Brain microvascular endothelial cell (primary cell): ENCODE measurements at places on chromosomes 4 and X.

- no peak for DNase-seq
Observed at GRCh38 chrX:18676470-18676869, 4.6 kb upstream of the RS1 start.

- DNase-seq, result no peak
Observed at GRCh38 chrX:100928660-100929613, at the start of gene XKRX. Gene XKRX, minus strand, starts transcription at chrX:100928917. Its CDS starts 613 bp downstream, at chrX:100928304.

- no peak for DNase-seq
Observed at GRCh38 chrX:38548508-38548907, 12.8 kb upstream of the TSPAN7 start.

- DNase-seq, result no peak
Observed at GRCh38 chr4:81814987-81815541, 343.4 kb upstream of the RASGEF1B start.

GRCh38 chrX:47182106-47182700 lies 11.4 kb upstream of the UBA1 start:
- DNase-seq, result no peak

- DNase-seq, result peak; percentile 7
Observed at GRCh38 chr4:55854129-55854528, 681 bp downstream of the EXOC1 start.

DNA sequence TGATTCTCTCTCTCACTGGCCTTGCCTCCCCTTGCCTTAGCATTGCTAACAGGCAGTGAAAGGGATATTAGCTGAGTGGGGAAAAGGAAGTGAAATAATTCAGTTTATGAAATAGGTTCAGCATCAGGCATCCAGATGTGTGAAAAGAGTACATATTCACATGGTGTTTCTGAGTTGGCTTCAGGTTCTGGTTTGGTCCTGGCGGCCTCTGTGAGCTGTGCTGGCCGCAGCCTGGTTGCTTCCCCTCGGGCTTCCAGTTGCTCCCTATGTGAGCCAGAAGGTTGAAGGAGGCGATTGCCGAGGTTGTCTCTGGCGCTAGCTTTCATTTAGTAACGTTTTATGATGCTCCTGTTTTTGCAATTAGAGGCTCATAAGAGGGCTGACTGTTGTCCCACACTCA lies 99.1 kb upstream of the TLR2 start:
- DNase-seq, result no peak

DNA sequence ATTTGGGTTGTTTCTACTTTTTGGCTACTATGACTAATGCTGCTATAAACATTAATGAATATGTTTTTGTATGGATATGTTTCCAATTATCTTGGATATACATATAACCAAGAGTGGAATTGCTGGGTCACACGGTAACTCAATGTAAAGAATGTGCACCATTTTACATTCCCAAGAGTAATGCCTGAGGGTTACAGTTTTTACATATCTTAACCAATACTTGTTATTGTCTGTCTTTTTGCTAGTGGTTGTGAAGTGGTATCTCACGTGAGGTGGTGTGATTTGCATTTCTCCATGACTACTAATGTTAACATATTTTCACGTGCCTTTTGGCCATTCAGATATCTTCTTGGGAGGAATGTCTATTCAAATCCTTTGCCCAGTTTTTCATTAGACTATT lies 200.3 kb upstream of the MAB21L2 start:
- peak; percentile 46 for DNase-seq

DNA sequence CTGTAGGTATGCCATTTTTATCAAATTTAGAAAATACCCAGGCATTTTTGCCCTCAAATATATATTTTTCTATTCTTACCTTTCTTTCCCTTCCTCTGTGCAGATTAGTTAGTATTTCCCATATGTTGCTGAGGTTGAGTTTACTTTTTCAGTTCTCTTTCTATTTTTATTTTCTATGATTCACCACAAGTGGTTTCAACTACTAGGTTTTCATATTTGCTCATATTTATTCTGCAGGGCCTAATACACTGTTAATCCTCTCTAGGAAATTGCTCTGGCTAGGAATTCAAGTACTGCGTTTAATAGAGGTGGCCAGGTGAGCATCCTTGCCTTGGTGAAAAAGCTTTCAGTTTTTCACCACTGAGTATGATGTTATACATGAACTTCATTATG lies 1535.3 kb upstream of the PCDH10 start:
- DNase-seq, result no peak

DNA sequence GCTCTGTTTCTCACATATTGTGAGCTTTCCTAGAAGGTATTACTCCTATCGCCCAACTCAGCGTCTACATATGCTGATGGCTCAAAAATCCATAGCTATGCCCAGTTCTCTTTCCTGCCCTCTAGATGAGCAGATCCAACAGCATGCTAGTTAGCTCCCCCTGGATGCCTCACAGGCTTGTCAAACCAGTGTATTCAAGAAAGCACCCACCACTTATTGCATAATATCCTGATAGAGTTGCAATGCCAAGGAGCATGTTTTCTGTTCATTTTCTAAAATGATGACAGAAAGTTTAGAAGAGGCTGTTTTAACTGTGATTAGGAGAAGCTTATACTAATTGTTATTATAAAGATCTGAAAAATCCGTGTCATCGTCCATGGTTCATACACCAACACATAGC lies 1.9 kb upstream of the PACRGL start:
- DNase-seq, result no peak

GRCh38 chr4:117957571-117957970 lies 76.7 kb upstream of the NDST3 start:
- no peak for DNase-seq

DNA sequence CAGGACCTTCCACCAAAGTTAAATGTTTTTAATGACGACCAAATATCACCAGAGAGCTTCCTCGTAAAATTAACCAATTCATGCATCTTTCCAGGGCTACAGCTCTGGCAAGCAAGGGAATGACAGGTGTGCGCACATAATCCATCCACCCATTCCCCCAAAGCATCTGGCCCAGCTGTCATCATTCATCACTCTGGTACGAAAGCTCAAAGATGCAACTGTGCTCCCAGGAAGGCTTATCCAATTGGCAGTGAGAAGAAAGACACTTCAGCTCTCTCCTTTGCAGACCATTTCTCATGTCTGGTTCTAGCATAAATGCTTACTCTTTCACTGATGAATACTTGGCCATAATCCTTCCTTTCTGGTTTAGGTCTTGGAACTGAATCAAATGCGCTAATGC lies 139.2 kb downstream of the NSUN7 start:
- no peak for DNase-seq

DNA sequence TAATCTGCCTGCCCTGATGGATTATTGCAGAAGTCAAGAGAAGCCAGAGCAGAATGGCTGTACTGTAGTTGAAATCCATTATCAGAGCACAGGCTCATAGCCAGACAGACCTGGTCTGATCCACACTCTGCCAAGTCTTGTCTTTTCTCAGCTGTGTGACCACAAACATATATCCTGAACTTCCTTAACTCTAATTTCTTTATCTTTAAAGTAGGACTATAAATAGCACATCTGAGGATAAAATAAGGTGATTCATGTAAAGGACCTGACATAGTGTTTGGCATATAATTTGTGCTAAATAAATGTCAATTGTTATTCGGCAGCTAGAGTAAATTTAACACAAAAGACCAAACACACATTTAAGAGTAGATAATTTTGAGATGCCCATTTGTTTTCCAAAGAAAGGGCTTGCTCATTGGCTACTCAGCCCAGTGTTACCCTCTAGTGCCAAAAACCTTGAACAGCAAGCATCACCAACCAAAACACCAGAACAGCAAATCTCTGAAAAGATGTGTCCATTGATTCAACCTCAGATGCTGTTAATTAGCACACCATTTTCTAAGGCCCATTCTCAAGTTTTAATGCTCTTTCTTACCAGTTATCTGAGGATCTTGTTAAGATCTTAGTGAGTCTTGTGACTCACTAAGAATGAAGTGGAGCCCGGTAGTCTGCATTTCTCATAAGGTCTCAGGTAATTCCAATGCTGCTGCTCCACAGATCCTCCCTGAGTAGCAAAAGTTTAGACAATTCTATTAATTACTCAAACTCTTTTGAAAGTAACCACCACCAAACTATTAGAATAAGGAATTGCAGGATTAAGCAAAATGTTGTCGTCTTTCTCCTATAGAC lies 108.8 kb downstream of the HHIP start:
- DNase-seq, result peak; percentile 54

- DNase-seq, result peak; percentile 57
Observed at GRCh38 chrX:111041018-111041462, 55.0 kb upstream of the PAK3 start.

- no peak for DNase-seq
Observed at GRCh38 chr4:28682847-28683246, 1822.2 kb downstream of the STIM2 start.

DNA sequence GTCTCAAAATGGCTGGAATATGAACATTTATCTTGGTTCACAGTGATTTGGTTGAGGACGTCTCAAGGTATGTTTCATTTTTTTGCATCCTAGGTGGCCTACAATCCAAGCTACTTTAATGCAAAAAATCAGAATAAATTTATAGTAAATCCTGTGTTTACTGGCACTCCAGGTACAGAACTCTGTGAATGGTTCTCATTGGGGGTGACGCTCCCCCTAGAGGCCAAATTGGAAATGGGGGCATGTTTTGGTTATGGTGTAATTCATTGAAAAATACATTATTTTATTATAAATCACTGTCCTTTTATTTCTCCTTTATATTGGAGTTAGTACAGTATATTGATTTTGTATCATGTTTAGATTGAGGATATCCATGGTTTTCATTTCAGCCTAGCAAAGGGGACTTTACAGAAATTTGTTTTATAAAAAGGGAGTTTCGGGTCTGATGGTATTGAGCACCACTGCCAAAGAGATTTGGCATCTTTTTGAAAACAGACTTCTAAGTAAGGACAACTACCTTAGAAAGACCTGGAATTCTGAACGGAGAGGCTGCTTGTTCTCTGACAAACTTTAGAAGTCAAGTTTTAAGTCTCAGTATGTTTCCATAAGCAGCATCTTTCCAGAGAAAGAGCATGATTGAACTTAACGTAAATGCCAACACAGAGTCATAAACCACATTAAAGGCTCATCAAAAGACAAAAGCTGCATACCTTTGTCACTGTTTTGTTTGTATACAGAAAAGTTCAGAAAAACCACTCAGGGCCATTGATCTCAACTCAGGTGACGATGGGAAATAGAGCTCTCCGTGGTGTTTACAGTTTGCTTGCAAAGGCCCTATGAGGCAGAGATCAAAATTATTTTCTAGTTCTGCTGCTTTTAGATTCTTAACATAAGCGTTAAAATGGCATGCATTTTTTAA lies 19.4 kb downstream of the MTM1 start:
- peak; percentile 4 for DNase-seq

DNA sequence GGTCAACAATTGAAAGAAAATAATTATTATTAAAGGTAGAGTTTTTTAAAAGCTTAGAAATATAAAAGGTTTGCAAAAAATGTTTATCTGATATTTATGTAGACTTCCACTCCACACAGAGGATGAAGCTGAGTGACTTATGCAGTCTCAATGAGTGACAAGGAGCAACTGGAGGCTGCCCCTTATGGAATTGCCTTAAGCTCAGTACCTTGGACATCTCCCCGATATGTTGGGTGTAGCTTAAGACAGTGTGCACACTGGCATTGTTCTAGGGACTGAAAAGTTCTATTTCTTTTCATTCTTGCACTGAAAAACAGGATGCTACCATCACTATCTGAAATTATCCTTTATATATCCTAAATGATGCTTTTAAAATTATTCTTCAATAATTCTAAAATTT lies 292.1 kb downstream of the PRDM5 start:
- DNase-seq, result no peak

DNA sequence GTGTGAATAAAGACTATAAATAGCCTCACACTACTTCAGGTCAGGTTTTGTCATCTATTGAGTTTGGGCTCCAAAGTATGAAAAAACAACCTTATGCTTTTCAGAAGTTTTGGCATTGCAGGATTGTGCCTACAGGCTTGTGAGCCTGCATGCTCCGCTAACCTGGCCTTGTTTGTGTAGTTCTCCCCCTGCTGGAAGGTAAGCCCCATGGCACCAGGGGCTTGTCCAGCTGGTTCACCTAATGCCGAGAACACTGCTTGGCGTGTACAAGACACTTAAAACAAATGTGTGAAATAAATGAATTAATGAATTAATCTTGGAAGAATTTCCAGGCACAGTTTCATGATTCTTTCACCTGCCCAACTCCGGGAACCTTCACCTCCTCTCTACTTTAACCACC lies 1.8 kb upstream of the HSD17B10 start:
- DNase-seq, result peak; percentile 53
